NCI-H82 (cell line): ENCODE measurements at places on chromosomes 3 and 15.

DNA sequence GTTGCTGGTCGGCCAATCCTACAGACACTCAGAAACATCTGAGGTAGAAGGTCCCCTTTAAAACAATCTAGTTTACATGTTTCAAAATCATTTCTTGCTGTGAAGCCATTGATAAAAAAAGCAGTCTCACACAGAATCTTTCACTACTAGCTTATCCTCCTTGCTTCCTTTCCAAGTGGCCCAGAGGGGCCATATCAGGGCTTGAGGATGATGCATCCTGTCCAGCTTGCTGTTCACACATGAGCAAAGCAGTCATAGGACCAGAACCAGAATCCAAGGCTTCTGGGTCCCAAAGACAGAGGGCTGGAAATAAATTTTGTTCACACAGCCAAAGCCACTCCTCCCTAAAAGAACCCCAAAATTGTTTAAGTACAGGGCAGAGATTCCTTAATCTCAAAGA lies 9.2 kb upstream of the LYZL4 start:
- no peak for DNase-seq

GRCh38 chr3:101453961-101454360 lies 59.1 kb downstream of the SENP7 start:
- DNase-seq: no peak

DNA sequence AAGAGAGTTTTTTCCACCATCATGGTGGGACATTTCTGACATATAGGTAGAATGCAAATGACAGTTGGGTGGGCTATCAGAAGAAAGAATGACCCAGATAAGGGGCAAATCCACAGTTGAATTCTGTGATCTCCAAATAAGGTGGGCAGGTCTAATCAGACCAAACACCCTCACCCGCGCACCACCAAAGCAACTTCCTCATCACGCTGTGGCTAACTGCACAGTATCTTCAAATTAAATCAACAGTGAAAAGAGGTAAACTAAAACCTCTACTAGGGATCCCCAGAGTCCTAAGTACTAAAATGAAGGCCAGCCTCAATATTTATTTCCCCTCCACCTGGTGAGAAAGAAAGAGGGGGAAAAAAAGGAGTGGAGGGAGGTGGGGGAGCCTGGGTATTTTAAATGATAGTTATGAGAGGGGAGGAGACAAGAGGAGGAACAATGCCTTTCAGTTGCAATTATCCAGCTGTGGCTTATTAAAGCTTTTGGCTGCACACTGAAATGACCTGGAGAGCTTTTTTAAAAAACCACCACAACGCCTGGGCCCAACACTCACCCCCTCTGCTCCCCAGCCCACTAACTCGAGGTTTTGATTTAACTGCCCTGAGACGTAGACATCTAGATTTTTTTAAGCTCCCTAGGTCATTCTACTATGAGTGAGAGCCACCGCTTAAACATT lies 61.0 kb downstream of the LRIG1 start:
- no peak for DNase-seq

- peak; percentile 88 for DNase-seq
Observed at GRCh38 chr3:41173926-41174885, 25.1 kb upstream of the CTNNB1 start.

DNA sequence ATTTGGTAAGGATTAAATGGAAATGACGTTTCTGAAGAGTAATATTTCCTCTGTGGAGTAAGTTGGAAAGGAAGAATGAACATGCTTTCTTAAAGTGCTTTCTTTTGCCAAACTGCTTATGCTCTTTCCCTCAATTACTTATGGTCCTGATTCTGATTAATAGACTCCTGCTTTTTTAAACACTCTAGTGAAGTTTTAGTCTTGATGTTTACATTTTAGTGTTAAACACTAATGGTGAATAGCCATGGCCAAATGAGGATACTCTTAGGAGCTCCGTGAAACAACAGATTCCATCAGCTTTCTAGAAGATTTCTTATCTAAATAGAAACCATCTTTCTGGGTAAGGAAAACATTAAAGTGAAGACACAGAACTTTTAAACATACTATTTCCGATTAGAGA lies 117.6 kb downstream of the P3H2 start:
- no peak for DNase-seq

DNA sequence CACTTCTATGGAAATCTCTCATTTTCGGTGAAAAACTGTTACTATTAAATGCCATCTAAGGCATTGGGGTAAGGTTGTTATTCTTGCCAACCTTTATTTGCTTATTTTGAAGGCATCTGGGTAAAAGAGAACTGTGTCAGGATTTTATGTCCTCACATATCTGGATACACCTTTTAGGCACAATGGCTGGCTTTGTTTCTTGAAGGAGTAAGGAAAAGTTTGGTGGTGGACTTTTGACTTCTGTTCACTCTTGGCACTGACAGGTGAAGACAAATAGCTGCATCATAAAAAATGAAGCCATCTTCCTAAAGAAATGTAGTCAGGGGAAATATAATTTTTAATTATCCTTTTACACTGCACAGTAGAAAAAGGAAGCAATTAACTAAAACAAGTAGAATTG lies 310.0 kb downstream of the CNTN3 start:
- DNase-seq: no peak

- no peak for DNase-seq
Observed at GRCh38 chr15:68781217-68781616, 39.5 kb downstream of the ANP32A start.

GRCh38 chr3:124384527-124384926 lies 345.7 kb upstream of the UMPS start:
- no peak for DNase-seq

GRCh38 chr3:48685293-48685602 lies 467 bp downstream of the NCKIPSD start:
- no peak for DNase-seq

- no peak for DNase-seq
Observed at GRCh38 chr15:67103869-67104268, 38.5 kb downstream of the SMAD3 start.

GRCh38 chr3:10901296-10901945 lies 85.4 kb downstream of the SLC6A11 start:
- no peak for DNase-seq

DNA sequence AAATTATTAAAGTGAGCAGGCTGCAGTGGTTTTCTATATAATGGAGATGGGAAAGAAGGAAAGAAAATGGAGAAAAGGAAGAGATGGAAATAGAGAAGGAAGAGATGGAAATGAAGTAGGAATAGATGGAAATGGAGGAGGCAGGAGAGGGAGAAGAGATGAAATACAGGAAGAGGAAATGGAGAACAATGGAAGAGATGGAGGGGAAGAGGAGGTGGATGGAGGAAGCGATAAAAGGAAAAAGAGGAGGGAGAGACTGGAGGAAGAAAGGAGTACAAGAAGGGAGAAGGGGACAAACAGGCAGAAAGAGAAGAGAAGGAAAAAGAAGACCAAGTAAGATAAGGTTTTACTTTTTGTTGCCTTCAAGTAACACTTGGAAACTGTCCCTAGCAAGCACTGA lies 67.6 kb downstream of the CLASP2 start:
- DNase-seq: no peak

GRCh38 chr3:156107504-156107903 lies 12.9 kb upstream of the KCNAB1 start:
- DNase-seq: no peak

- no peak for DNase-seq
Observed at GRCh38 chr3:106124818-106125217, 256.0 kb upstream of the CBLB start.

GRCh38 chr3:186442162-186442561 lies 80.1 kb upstream of the DGKG start:
- DNase-seq: no peak

- no peak for DNase-seq
Observed at GRCh38 chr15:57059026-57059660, 140.7 kb downstream of the TCF12 start.

DNA sequence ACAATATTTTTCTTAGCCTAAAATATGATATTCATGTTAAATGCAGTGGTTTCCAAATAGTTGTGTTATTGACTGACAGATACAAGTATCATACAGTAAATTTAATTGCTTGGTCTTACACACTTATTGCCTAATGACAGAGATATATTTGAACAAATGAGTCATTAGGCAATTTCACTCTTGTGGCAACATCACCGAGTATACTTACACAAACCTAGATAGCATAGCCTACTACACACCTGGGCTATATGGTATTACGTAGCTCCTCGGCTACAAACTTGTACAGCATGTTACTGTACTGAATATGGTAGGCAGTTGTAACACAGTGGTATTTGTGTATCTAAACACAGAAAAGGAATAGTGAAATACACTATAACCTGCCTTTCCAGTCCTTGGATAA lies 50.3 kb downstream of the SERPINI1 start:
- no peak for DNase-seq

DNA sequence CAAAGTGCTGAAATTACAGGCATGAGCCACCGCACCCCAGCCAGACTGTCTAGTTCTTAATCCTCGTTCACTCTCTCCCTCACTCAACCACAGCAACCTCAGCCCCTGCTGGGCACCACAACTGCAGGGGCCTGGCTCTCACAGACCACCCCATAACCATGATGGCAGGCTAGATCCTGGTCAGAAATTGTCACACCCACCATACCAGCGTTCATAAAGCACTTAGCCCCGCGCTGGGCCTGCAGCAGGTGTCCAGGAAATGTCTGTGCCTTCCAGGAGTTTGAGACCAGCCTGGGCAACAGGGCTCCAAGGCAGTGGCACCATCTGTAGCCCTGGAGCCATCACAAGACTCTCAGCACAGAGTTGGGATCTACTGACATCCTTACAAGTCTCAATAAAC lies 1.9 kb downstream of the SHISA5 start:
- DNase-seq: no peak

DNA sequence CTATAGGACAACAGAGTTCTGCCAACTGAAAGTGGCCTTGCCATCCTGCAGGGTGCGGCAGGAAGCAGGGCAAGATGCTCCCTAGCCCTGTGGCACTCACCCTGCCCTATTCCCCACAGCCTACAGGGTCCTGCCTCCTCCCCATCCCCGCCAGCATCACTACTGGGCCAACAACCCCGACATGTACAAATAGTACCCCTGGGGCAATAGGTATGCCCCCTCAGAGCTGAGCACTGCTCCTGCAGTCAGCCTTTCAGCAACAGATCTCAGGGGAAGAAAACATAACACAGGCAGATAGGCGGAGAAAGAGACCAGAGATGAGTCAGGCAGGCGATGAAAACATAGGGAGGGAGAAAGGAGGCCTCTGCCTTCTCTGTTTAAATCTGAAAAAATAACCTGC lies 74.7 kb downstream of the XXYLT1 start:
- DNase-seq: no peak
